ENCODE measurements at places on chromosomes 3 and 15.
A peak's percentile ranks its signal among the peaks of the same experiment; 100 is the strongest.

DNA sequence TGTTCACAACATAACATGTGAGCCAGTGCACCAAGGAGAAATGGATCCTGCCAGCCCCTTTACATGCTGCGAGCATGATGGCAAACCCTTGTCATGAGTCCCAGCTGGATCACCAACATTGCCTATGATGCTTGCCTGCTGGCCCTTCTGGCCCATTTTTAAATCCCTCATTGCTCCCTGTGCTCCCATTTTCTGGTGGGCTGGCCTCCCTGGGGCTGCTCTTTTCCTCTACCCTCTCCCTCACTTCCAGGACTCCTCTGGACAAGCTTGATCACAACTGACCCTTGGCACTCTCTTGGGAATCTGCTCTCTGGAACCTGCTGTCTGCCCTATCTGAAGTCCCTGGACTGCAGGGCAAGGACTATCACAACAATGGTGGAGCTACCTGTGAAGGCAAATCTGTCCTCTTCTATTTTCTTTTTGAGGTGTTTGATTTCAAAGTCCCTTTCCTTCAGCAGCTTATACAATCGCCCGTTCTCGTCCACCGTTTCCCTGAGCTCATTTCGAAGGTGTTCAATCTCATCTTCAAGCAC is 16.3 kb downstream of the CCDC13 start:
- DNase-seq = no peak

- no peak for DNase-seq
Measured at GRCh38 chr15:92164327-92165000, 229.2 kb upstream of the ST8SIA2 start.

GRCh38 chr15:88652456-88653199 is 13.8 kb downstream of the ISG20 start:
- DNase-seq = no peak

- DNase-seq = no peak
Measured at GRCh38 chr3:34724916-34725499, 914.3 kb upstream of the ARPP21 start.

DNA sequence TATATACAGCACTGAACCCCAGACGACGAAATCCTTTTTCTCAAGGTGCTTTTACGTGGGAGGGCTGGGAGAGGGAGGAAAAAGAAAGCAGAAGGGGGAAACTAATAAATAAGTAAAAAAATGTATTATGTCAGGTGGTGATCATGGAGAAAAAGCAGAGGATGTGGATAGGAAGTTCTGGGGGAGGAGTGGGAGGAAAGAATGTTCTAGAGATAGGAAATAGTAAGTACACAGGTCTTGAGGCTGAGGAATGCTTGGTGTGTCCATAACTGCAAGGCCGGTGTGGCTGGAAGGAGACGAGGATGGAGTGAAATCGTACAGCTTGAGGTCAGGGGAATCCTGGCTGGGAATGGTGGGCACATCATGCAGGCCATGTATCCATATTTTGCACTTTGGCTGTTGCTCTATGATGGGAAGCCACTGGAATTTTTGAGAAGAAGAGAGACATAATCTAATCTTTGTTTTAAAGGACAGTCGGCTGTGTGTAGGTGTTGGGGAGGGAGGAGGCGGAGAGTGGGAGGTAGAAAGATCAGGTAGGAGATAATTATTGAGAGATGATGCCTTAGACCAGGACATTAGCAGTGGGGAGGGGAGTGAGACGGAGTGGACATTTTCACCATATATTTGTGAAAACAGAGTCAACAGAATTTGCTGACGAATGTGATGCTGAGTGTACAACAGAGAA is 1.8 kb upstream of the UBE2E2 start:
- DNase-seq = no peak

GRCh38 chr3:65473736-65474135 is 565.0 kb downstream of the MAGI1 start:
- DNase-seq = peak; percentile 11

DNA sequence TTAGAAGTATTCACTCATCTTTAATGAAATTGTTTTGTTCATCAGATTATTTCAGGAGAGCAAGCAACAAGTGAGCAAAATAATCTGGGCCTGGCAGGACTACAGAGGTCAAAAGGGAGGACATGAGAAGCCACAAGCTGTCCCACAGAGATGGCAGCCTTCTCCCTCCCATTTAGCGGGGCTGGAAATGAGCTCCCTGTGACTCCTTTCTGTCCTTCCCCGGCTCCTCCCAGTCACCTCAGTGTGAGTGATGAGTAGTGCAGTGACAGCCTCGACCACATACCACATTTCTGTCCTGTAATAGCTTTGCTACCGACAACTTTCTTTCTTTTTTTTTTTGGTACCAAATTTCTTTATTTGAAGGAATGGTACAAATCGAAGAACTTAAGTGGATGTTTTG is 38.0 kb downstream of the RAB7A start:
- DNase-seq = no peak

- no peak for DNase-seq
Measured at GRCh38 chr3:63051920-63052319, 176.7 kb upstream of the CADPS start.

- no peak for DNase-seq
Measured at GRCh38 chr3:71438071-71438685, 145.3 kb downstream of the FOXP1 start.

DNA sequence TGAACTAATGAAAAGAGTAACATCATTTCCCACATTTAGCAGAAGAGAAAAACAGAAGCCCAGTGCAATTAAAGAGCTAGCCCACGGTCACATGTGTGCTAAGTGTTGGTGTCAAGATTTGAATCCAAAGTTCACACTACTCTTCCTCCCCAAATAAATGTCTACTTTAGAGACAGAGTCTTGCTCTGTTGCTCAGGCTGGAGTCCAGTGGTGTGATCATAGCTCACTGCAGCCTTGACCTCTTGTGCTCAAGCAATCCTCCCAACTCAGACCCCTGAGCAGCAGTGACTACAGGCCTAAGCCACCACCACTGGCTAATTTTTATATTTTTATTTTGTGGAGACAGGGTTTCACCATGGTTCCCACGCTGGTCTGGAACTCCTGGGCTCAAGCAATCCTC is 4.8 kb downstream of the OSBPL10 start:
- DNase-seq = no peak

- no peak for DNase-seq
Measured at GRCh38 chr3:157311633-157312375, 124.8 kb upstream of the PTX3 start.

- DNase-seq = peak; percentile 20
Measured at GRCh38 chr3:46866720-46867549, 3.7 kb upstream of the MYL3 start.

DNA sequence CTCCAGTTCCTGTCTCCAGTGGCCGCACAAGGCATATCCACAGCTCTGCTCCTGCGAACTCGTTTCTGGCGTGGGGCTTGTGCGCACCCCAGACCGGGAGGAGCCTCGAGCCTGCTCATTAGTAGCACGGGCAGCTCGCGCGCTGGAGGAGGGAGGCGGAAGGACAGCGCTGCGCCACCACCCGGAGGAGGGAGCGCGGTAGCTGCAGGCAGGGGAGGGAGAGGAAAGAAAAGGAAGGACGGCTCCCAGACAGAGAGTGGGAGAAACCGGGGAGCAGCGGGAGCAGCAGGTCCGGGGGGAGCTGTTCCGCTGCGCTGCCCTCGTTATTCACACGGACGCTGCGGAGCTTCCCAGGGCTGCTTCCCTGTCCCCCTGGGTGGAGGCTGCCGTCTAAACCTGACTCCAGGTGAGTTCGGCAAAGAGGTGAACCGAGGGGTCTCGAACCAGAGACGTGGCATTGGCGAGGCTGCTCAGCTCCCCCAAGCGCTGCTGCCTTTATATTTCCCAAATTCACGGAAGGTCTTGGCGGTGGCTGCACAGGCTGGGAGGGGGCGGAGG is 121.3 kb upstream of the ZNF717 start:
- no peak for DNase-seq

DNA sequence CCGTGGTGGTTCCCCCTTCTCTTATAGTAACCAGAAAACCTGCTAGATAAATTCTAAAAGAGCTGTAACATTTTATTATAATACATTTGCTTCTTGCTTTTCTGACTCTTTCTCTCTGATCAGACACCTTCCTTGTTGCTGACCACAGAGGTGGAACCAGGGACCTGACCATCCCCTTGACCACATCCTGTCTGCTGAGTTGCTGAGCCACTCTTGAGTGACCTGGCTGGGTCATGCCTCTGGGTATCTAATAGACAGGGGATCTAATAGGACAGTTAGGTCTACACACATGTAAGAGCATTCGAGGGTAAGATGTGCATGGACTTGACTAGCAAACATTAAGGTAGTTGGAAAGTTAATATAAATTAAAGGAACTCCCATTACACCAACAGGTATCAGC is 22.8 kb upstream of the TRIM59 start:
- no peak for DNase-seq

GRCh38 chr3:67863869-67864268 is 209.5 kb upstream of the SUCLG2 start:
- DNase-seq = peak; percentile 12

- DNase-seq = no peak
Measured at GRCh38 chr3:115245899-115246298, 98.8 kb upstream of the ZBTB20 start.

DNA sequence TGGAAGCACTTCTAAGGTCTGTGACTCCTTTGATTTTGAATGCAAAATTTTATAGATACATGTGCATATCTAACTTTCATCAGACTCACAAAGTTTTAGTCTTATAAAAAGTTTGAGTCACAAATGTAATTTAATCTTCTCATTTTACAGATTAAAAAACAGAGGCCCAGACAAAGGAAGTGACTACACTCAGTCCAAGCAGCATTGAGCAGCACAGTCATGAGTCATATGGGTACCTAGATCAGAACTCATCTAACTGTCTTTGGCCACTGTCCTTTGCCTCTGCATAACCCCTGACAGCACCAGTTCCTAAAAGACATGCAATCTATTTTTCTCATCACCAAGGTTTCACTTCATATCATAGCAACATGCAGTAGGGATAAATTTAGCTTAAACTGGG is 210.7 kb upstream of the KCNH8 start:
- DNase-seq = peak; percentile 8

DNA sequence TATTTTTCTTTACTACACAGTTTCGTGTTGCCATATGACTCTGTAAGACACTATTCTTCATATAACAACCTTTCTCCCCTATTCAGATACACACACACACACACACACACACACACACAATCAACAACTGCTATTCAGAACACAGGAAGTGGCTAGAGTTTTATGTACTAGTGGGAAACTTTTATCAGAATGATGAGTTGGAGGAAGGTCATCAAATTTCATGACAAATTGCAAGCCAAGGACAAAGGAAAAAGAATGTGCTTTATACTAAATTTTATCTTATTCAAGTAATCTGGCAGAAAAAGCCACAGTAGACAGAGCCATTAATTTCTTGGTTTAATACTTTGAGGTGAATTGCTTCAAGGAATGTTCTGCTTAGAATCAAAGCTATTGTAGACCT is 899.8 kb downstream of the ROBO2 start:
- DNase-seq = no peak

DNA sequence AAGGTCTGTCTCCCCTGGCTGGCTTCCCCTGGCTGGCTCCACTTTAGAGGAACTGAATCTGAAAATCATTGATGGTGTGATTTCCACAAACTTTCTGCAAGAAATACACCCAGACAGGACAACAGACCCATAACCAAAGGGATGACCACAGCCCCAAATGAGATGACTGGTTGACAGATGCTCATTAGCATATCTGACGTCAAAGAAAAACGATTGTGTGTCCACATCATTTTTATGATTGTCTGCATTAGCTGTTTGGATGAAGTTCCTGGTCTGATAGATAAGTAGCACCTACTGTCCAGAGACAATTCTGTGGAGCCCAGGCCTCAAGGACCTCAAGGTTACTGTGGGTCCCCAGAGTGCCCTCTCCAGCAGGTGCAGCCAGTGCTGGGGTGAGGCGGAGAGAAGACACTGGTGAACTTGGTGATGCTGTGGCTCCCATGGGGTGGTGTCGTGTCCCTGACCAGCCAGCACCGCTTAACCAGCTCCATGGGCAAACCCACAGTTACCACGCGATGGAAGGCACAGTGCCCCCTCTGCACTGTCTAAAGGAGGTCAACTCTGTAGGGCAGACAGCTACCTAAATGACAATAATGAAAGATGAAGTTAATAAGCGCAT is 127.4 kb downstream of the NSMCE3 start:
- DNase-seq = no peak

DNA sequence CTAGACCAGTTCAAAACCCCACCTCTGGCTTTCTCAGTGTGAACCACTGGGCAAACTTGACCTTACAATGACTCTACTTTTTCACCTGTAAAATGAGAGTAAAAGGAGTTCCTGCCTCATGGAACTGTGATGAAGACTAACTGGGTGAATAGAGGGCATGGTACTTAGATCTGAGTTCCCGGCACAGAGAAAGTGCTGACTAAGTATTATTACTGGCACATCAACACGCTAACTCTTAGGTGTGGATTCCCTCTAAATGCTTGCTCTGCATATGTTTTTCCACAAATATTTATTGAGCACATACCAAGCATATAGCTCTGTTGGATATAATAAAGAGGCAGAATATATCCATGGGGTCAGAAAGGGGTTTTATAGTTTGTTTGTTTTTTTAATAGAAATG is 437.8 kb downstream of the MAGI1 start:
- DNase-seq = no peak

DNA sequence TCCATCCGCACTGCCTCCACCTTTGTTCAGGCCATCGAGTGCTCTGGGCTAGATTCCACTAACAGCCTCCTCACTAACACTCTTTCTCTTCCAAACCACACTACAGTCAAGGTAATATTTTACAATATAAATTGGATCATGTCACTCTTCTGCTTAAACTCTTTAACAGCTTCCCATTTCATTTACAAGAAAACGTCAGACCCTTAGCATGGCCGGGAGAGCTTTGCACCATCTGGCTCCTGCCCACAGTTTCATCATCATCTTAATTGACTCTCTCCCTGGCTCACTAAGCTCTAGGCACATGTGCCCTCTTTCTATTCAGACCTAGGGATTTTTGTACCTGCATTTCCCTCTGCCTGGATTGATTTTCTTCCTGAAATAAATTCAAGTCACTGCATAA is 354.7 kb downstream of the FGF12 start:
- DNase-seq = no peak

Measured in RKO (cell line).